Naive thymus-derived CD8-positive, alpha-beta T cell (primary cell): ENCODE measurements at places on chromosomes 6 and 20.
A peak's percentile ranks its signal among the peaks of the same experiment; 100 is the strongest.

DNA sequence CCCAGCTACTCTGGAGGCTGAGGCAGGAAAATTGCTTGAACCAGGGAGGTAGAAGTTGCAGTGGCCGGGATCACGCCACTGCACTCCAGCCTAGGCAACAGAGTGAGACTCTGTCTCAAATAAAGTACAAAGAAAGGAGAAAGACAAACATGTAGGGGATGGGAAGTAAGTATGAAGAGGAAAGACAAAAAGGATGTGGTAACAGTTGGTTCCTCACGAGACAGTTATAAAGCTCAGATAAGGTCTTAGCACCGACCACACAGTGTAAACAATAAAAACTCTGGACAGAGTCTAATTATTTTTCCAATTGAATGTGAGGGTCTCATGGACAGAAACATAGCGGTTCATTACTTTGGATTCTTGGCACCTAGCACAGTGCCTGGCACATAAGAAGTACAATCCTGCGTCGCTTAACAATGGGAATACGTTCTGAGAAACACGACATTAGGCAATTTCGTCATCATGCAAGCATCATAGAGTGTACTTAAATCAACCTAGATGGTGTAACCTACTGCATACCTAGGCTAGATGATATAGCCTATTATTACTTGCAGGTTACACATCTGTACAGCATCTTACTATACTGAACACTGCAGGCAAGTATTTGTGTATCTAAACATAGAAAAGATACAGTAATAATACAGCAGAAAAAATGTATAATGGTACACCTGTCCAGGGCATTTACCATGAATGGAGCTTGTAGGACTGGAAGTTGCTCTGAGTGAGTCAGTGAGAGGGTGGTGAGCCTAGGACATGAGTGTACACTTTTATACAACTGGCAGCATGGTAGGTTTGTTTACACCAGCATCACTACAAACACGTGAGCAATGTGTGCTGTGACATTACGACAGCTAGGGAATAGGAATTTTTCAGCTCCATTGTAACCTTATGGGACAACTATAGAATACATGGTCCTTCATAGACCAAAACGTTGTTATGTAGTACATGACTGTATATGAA lies 38.2 kb downstream of the MBOAT1 start:
- DNase-seq, result no peak
- no peak overlapping the region for H3K4me3 ChIP-seq
- peaks cover 3% of the 10 kb centered on the region for H3K27me3 ChIP-seq
- H3K27ac ChIP-seq, result peak overlapping the region; percentile 4
- peaks cover 17% of the 10 kb centered on the region for H3K4me1 ChIP-seq

DNA sequence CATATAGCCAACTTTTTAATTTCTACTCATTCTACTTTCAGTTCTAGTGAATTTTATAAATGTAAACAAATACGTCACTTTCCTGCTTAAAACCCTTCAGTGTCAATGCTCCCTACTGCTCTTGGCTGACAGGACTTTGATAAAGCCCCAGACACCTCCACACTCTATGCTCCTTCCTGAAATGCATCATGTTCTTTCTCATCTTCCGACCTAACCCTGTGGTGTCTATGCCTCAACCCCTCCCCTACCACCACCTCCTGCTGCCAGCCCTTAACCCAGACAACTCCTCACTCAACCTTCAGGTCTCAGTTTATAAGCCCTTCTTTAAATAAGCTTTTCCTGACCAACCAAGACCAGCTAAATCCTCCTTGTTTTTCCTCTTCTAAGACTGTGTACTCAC lies 19.1 kb downstream of the TLDC2 start:
- peak overlapping the region; percentile 87 for H3K27ac ChIP-seq
- peaks cover 9% of the 10 kb centered on the region for H3K4me1 ChIP-seq
- no peak for DNase-seq
- H3K27me3 ChIP-seq, result no peaks in the 10 kb centered on the region

- H3K4me3 ChIP-seq, result no peak overlapping the region
- H3K27ac ChIP-seq, result no peak overlapping the region
- no peak for DNase-seq
- no peaks in the 10 kb centered on the region for H3K27me3 ChIP-seq
- H3K4me1 ChIP-seq, result no peaks in the 10 kb centered on the region
These were observed 496.7 kb downstream of the C6orf118 start for GRCh38 chr6:164812706-164813105.

GRCh38 chr6:14464055-14464454 lies 346.5 kb downstream of the CD83 start:
- no peaks in the 10 kb centered on the region for H3K4me1 ChIP-seq
- H3K27me3 ChIP-seq, result no peaks in the 10 kb centered on the region
- H3K4me3 ChIP-seq, result no peak overlapping the region
- no peak for DNase-seq
- peaks cover 31% of the 10 kb centered on the region for H3K36me3 ChIP-seq
- H3K27ac ChIP-seq, result no peak overlapping the region

- H3K27me3 ChIP-seq, result no peaks in the 10 kb centered on the region
- no peak overlapping the region for H3K4me3 ChIP-seq
- H3K27ac ChIP-seq, result peak overlapping the region; percentile 92
These were observed 212.0 kb upstream of the SGK1 start for GRCh38 chr6:134529921-134530320.

GRCh38 chr6:53671111-53671510 lies 5.6 kb upstream of the KLHL31 start:
- H3K27me3 ChIP-seq, result peaks cover 20% of the 10 kb centered on the region
- no peaks in the 10 kb centered on the region for H3K36me3 ChIP-seq
- H3K27ac ChIP-seq, result no peak overlapping the region
- no peak overlapping the region for H3K4me3 ChIP-seq

DNA sequence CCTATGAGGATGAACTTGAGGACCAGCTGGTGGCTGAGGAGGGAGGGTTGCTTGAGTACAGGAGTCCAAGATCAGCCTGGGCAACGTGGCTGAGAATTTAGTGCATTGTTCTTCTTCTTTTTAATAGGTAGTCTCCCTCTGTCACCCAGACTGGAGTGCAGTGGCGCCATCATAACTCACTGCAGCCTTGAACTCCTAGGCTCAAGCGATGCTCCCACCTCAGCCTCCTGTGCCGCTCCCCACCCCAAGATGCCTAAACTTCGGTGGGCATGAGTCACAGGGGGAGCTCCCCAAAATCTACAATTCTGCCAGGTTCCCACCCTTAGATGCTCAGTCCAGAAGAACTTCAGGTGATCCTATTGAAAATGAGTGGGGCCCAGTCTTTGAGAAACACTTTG lies 21.4 kb downstream of the FAM50B start:
- peaks cover 9% of the 10 kb centered on the region for H3K27me3 ChIP-seq
- no peaks in the 10 kb centered on the region for H3K36me3 ChIP-seq
- H3K4me3 ChIP-seq, result no peak overlapping the region
- no peak overlapping the region for H3K27ac ChIP-seq
- DNase-seq, result no peak
- H3K4me1 ChIP-seq, result peaks cover 3% of the 10 kb centered on the region

- H3K27ac ChIP-seq, result no peak overlapping the region
- no peaks in the 10 kb centered on the region for H3K27me3 ChIP-seq
- H3K4me3 ChIP-seq, result no peak overlapping the region
- no peak for DNase-seq
These were observed 367.2 kb downstream of the HTR1B start for GRCh38 chr6:77095936-77096627.

DNA sequence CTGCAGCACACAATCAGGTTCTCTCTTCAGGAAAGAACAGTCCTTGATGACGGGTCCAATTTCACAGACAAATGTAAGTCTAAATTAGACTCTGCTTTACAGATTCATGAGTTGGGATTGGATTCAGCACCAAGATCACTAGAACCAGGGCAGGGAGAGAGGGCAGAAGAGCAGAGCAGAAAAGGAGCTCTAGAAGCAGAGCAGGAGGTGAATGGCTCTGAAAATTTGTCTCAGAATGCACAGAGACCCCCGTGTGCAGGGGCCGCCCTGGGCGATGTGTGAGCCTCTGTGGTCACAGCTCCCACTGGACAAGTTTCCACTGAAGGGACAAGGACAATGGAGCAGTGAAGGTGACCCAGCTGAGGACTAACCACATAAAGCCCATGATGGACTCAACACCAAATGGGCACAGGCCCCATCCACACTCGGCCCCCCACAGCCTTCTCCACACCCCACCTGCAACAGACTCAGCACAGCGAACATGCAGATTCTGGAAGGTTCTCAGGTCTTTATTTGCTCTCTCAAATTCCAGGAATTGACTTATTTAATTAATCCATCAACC lies 3.5 kb downstream of the HLA-B start:
- DNase-seq, result no peak
- no peaks in the 10 kb centered on the region for H3K27me3 ChIP-seq
- H3K27ac ChIP-seq, result peak overlapping the region; percentile 91
- H3K4me1 ChIP-seq, result peaks cover 75% of the 10 kb centered on the region
- H3K4me3 ChIP-seq, result peak overlapping the region; percentile 97
- peaks cover 32% of the 10 kb centered on the region for H3K36me3 ChIP-seq

GRCh38 chr6:21777846-21778245 lies 184.3 kb downstream of the SOX4 start:
- H3K4me1 ChIP-seq, result no peaks in the 10 kb centered on the region
- no peak overlapping the region for H3K4me3 ChIP-seq
- DNase-seq, result no peak
- H3K27ac ChIP-seq, result no peak overlapping the region
- no peaks in the 10 kb centered on the region for H3K36me3 ChIP-seq

- DNase-seq, result no peak
- no peak overlapping the region for H3K4me3 ChIP-seq
- H3K36me3 ChIP-seq, result no peaks in the 10 kb centered on the region
- H3K4me1 ChIP-seq, result no peaks in the 10 kb centered on the region
- H3K27ac ChIP-seq, result no peak overlapping the region
These were observed 14.2 kb downstream of the NHSL1 start for GRCh38 chr6:138485005-138485545.

DNA sequence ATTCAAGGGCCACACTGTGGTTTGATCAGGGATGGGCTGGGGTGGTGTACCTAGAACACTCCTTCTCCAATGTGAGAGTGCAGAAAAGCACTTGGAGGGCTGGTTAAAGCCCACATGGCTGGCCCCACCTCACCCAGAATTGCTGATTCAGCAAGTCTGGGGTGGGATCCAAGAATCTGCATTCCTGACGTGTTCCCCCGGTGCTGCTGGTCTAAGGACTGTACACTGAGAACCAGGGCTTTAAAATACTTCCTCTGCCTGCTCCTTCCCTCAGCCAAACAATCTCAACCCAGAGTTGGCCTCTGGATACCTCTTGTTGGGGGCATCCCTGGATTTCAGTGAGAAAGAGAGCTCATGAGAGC lies 13.4 kb upstream of the OCSTAMP start:
- no peak for DNase-seq
- no peaks in the 10 kb centered on the region for H3K4me1 ChIP-seq
- no peaks in the 10 kb centered on the region for H3K36me3 ChIP-seq
- no peak overlapping the region for H3K4me3 ChIP-seq

DNA sequence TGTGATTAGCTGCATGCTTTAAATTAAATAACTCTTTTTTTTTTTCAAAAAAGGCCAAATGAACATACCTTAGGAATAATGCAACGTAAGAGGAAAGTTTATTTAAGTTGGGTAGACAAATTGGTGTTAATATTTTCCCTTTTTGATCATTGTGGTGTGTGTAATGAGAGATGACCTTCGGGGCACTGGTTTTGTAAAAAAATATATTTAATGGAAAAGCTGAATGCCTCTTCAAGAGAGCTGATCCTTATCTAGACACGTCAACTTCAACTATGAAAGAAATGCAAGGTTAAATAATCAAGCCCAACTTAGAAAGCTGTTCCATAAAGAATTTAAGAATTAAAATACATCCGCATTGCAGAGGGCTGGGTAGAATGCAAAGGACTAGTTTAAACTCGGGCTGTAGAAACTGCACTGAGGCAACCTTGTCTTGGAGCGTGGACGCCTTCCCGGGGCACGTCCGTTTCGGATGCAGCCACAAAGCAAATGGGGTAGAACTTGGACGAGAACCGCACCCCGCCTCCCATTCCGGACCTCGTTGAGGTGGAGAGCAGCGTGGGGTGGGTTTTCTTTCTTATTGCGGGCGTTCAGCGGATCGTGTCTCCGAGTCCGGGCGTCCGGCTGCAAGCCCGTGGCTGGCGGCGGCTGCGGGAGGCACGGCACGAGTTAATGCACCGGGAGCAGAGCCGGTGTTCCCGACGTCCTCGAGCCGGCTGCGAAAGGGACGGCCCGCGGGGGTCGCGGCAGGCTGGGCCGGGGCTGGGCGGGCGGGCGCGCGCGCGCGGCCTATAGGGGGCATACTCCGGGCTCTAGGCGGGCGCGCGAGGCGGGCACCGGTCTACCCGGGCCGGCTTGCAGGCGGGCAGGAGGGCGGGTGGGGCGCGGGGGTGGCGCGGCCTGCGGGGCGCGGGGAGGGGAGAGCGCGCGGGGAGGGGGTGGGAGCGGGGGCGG lies 1.9 kb downstream of the JARID2 start:
- H3K27ac ChIP-seq, result peak overlapping the region; percentile 98
- peak; percentile 44 for DNase-seq
- H3K27me3 ChIP-seq, result no peaks in the 10 kb centered on the region
- peaks cover 50% of the 10 kb centered on the region for H3K4me1 ChIP-seq

GRCh38 chr6:161422710-161423680 lies 149.1 kb upstream of the AGPAT4 start:
- DNase-seq, result no peak
- no peak overlapping the region for H3K4me3 ChIP-seq
- no peaks in the 10 kb centered on the region for H3K36me3 ChIP-seq
- H3K27me3 ChIP-seq, result peaks cover 3% of the 10 kb centered on the region
- H3K27ac ChIP-seq, result no peak overlapping the region

DNA sequence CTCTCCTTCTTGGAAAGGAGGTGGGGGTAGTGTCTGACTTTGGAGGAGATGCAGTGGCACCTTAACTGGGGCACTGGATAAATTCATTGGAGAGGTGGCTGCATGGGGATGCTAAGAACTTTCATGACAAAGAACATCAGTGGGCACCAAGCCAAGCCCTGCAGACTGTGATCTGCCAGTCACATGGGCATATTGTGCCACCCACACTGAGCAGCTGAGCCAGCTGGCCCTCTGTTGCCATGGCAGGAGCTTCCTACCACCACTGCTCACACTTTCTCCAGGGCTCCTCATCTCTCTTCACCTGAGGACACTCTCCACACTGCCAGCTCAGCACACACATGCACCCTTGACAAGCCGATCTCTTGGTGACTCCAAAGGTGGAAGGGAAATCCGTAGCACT lies 715.6 kb downstream of the QKI start:
- no peak overlapping the region for H3K4me3 ChIP-seq
- H3K27me3 ChIP-seq, result peaks cover 1% of the 10 kb centered on the region
- H3K27ac ChIP-seq, result no peak overlapping the region
- H3K36me3 ChIP-seq, result no peaks in the 10 kb centered on the region
- DNase-seq, result no peak

GRCh38 chr20:35437599-35437998 lies 429 bp downstream of the GDF5 start:
- peaks cover 6% of the 10 kb centered on the region for H3K4me1 ChIP-seq
- H3K27me3 ChIP-seq, result no peaks in the 10 kb centered on the region
- no peak overlapping the region for H3K4me3 ChIP-seq

- no peak overlapping the region for H3K4me3 ChIP-seq
- no peaks in the 10 kb centered on the region for H3K4me1 ChIP-seq
- H3K36me3 ChIP-seq, result no peaks in the 10 kb centered on the region
- peaks cover 29% of the 10 kb centered on the region for H3K27me3 ChIP-seq
- DNase-seq, result no peak
These were observed 118.8 kb upstream of the FRMD1 start for GRCh38 chr6:168197636-168198301.
